NCI-H1694 (cell line): ENCODE measurements at places on chromosomes 4 and X.

DNA sequence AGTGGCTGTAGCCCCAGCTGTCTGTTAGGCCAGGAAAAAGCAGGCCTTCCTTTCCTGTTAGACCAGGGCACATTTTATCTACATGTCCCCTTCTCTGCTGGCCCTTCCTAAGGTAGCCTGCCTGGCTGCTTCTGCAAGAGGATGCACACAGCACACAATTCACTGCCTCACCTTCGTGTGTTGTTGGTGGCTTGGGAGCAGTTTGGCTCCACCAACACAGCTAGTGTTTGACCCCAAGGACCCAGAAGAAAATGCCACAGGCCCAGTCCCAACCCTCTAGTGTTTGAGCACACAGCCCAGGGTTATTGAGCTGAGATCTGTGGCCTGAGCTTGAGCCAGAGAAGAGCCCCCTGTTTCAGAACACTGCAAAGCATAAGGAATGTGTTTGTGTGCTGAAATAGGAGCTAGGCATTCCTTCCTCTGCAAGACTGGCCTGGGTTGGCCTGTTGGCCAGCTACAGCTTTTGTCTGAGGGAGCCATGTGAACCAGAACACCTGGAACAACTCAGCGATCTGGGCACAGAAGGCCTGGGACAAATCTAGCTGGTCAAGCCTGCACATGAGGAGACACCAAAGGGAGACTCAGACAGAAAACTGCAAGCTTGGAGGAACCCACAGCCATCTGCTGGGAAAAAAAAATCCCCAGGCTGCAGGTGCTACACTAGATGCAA is 26.4 kb downstream of the MAGEE1 start:
- no peak for DNase-seq

DNA sequence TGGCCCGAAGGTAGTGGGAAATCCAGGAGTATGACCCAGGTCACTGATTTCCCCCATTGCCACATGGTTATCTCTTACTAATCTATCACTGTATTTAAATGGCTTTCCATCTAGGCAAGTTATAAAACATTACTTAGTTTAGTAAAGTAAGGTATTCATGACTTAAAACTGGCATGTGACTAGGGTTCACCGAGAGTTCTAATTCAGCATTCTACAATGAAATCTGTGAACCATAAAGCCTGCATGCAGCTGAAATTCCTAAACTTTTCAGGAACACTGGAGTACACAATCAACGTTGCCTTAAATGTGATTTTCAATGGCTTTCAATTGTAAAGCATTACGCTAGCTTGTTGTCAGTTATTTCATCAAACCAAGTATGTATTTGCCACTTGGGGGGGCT is 22.7 kb upstream of the PRPS2 start:
- DNase-seq, result no peak

DNA sequence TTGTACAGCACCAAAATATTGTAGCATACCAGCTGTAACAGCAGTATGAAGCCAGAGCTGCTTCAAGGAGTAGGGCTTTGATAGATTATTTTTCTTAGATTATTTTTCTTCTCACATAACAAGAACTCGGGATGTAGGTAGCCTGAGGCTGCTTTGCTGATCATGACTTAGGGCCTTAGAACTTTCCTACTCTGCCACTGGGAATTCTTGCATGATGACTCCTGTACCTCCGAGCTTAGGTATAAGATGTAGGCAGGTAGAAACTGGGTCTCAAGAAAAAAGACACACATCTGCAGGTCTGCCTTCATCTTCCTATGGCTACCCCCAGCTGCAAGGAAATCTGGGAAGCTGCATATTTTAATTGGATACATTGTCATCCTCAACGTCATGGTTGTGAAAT is 115.9 kb upstream of the PNPLA4 start:
- DNase-seq, result no peak

DNA sequence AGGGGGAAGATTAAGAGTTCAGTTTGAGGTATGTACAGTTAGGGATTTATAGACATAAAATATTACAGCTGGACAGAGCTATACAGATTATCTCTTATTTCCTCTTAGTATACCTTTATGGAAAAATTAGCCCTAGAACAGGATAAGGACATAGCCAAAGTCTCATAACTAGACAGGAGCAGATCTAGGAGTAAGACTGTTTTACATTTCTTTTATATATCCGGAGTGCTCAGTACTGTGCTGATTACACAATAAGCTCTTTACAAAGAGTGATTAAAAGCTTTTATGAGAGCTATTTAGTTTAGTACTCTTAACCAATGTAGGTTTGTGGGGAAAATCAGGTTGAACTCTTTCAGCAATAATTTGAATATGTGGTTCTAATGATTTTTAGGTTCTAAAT is 105.8 kb downstream of the TBX22 start:
- no peak for DNase-seq

GRCh38 chr4:61549336-61549735 is 349.2 kb downstream of the ADGRL3 start:
- no peak for DNase-seq

GRCh38 chr4:87718217-87718835 is 68.2 kb downstream of the DMP1 start:
- no peak for DNase-seq

DNA sequence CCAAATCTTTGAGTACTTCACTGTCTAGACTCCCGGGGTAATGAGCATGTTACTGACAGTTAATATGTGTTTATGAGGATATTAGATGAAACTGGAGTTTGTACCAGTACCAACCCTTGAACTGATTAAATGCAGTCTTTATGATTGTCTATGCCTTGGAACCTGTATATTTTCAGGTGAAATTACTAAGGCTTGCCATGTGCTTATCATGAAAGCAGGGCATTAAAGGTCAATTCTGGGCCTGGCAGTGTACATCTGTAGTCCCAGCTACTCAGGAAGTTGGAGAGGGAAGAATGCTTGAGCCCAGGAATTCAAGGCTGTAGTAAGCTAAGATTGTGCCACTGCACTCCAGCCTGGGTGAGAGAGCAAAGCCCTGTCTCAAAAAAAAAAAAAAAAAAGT is 27.6 kb downstream of the PHEX start:
- no peak for DNase-seq

DNA sequence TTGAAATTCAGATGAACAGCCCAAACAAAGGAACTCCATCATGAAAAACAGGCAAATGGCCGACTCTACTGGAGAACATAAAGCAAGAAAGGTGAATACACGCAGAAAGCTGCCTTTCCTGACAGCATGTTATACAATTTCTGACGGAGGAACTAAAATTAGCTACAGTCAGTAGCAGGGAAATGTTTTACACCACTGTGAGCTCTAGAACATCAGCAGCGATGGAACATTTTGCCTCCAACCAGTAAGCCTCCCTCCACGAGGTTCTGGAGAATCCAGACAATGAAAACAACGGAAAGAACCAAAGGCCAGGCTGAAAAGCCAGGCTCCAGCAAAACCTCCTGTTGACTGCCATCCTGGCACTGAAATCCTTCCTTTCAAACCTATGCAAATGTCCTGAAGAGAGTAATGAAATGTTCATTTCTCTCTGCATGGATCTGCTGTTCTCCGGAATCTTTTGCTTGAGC is 78.9 kb downstream of the IRF2 start:
- DNase-seq, result no peak

GRCh38 chr4:109419679-109420078 is 13.9 kb upstream of the SEC24B start:
- DNase-seq, result no peak

DNA sequence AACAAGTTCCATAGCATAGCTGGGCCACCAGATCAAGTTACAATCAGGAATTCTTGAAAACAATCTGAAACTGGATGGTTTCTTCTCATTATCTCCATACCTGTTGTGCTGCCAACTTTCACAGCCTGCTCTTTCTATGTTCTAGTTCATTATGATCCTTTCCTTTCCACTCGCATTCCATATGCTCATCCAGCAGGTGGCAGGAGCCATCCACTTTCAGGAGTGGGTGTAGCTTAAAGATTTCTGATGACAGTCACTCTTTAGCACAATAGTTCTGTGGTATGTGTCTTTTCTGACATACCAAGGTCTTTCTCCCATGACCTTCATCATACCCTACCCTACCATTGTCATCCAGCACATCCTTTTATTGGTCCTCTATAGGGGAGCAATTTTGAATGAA is 46.4 kb downstream of the PAGE2 start:
- peak; percentile 29 for DNase-seq

GRCh38 chr4:21830272-21830671 is 118.3 kb downstream of the KCNIP4 start:
- no peak for DNase-seq
